T-helper 1 cell (primary cell): ENCODE measurements at places on chromosomes 4 and X.

- DNase-seq, result no peak
Observed at GRCh38 chrX:78923198-78924015, 21.8 kb upstream of the P2RY10 start.

DNA sequence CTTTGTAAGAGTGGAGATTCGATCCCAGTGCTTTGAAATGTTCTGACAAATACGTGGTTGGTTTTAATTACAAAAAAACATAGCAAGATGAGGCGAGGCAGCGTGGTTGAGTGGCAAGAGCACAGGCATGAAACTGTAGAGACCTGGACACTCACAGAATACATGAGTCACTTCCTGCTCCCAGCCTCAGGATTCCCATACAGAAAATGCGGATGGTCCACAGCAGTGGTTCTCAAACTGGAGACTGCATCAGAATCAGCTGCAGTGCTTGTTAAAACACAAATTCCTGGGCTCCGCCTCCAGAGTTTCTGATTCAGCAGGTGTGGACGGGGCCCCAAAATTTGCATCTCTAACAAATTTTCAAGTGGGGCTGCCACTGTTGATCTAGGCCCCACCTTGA lies 10.1 kb downstream of the OTOP1 start:
- DNase-seq, result no peak

GRCh38 chr4:80900908-80901307 lies 129.6 kb upstream of the BMP3 start:
- DNase-seq, result no peak

DNA sequence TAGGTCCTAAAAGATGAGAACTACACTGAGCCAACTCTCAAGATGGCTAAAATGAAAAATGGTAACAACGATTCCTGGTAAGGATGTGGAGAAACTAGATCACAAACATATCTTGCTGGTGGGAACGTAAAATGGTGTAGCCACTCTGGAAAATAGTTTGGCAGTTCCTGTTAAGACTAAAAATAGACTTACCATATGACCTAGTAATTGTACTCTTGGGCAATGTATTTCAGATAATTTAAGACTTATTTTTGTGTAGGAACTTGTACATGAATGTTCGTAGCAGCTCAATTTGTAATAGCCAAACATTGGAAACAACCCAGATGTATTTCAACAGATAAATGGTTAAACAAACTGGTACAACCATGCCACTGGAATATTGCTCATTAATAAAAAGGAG lies 106.2 kb downstream of the HDAC8 start:
- DNase-seq, result no peak

- no peak for DNase-seq
Observed at GRCh38 chr4:2697995-2698414, 58.1 kb downstream of the TNIP2 start.

GRCh38 chr4:184293552-184293951 lies 75.9 kb upstream of the ENPP6 start:
- no peak for DNase-seq

GRCh38 chr4:40629401-40630334 lies at the start of gene RBM47:
TSS of gene RBM47 (minus strand) at chr4:40629864. CDS start at chr4:40438893, 190,971 bp downstream.
- no peak for DNase-seq

DNA sequence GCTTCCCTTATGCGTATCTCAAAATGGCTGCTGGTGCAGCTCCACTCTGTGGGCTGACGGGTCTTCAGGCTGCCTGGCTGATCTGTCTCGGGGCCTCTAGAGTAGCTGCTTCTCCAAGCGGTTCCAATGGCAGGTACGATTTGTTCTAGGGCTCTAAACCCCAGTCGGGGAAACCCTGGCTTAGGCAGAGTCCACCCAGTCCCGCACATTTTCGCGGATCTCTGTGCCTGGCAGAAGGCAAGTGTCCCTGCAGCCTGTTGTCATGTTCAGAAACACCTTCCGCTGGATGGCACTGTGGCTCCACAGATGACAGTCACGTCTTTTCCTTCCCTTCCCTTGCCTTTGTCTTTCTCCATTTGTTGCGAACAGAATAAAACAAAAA lies 54.4 kb downstream of the NBDY start:
- peak; percentile 82 for DNase-seq

DNA sequence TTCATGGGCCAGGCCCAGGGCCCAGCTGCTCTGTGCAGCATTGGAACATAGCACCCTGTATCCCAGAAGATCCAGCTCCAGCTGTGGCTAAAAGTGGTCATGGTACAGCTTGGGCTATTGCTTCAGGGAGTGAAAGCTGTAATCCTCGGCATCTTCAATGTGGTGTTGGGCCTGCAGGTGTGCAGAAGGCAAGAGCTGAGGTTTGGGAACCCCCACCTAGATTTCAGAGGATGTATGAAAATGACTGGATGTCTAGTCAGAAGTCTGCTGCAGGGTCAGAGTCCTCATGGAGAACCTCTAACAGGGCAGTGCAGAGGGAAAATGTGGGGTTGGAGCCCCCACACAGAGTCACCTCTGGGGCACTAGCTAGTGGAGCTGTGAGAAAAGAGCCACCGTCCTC lies 341.7 kb downstream of the PPP3CA start:
- DNase-seq, result no peak
